Hippocampal formation (tissue), 2 donors: ENCODE measurements at places on chromosomes 6 and 20.

GRCh38 chr20:31861135-31861384, 9.3 kb downstream of the DUSP15 start:
- DNase-seq = no peak

- DNase-seq = no peak
Measured at GRCh38 chr20:41643504-41643938, 25.3 kb upstream of the CHD6 start.

DNA sequence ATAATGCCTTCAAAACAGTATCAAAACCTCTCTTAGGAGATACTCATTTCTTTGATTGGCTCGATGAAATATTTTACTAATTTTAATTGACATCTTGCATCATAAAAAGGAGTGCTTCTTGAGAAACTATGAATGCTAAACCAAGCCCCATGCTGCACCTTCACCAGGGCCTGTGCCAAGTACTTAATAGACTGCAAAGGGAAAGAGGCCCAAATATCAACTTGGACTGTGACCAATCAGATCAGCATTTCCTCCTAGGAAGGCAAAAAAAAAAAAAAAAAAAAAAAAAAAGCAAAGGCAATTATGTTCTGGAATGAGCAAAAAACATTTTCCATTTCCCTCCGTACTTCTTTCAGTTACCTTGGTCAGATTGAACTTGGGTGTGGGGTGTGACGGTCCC, 253.0 kb upstream of the SOX4 start:
- DNase-seq = no peak

- no peak for DNase-seq
Measured at GRCh38 chr6:44590471-44590870, 203.0 kb downstream of the CDC5L start.

DNA sequence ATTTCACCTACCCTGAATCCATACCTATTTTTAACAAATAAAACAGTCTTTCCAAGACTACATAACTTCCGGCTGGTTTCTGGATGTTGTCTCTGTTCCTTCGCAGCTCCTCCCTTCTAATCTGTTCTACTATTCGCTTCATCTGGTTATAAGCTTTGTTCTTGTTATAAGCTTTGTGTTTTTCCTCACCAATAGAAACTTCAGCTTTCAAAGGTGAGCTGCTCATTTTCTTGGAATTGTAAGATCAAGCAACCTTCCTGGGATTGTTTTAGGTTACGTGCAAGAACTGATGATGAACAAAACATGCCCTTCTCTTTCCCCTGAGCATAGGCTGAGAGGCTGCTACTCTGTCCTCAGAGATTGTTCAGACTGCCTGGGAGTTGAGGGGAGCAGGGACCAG, 2.1 kb downstream of the GFOD1 start:
- no peak for DNase-seq

GRCh38 chr6:3176562-3177355, 19.4 kb upstream of the TUBB2A start:
- DNase-seq = no peak

GRCh38 chr6:39835821-39836295, 43.7 kb downstream of the DAAM2 start:
- no peak for DNase-seq

DNA sequence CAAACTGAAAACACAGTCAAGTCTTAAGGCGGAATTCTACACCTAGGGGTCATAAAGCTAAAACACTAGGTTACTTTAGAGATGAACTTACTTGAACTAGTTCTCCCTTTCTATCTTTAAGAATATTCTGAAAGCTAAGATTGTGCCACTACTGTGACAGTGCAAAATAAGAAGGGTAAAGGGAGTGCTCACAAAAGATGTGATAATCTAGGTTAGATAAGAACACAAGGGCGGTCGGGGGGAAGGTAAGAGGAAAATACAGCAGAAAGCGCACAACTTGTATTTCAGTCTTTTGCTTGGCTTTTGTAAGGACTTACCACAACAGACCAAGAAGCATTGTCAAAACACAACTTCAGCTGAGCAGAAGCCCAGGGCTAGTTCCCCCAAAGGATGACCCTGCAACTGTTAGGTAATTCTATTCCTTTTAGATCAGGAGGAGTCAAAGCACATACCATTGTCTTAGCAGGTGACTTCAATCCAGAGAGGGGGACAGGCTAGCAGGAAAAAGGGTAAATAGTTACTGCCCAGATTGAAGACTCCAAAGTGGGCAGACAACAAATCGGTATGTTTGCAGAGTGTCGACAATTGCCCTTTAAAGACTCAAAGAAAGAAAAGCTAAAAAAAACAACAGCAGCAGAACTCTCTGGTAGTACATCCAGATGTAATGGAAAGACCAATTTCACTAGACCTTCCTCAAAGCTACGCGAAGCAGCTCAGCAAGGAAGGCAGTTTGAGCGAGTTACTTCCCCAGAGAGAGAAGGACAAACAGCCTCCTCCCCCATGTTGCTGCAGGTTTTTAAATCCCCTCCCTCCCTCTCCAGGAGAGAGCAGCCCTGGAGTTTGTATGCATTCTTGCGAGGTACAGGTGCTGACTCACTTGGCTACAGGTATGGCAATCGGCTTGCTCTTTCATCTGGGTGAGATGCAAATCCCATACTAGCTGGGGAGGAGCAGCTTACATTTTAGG, 59.0 kb downstream of the RIPOR2 start:
- DNase-seq = no peak
